Smooth muscle cell of bladder (primary cell): ENCODE measurements at places on chromosomes 12 and 14. TPM values are rescaled to one million over a fixed set of nuclear protein-coding genes. Genes with fewer than 3 reads are reported as not detected.

Gene LYZ
- total RNA-seq: 0.09 TPM in 1 of 2 replicates, not detected in the other

Gene SERPINA3
- total RNA-seq: 8.0 and 10.5 TPM in 2 replicates

Gene RND1
- 0.14 and 0.55 TPM in 2 replicates for total RNA-seq

Gene HNRNPC
- total RNA-seq: 562 and 738 TPM in 2 replicates

Gene VDR
- total RNA-seq: 7.8 and 8.1 TPM in 2 replicates

Gene GLIPR1L2
- 0.55 and 0.71 TPM in 2 replicates for total RNA-seq

Gene DHH
- total RNA-seq: under 0.01 and 0.09 TPM in 2 replicates

Gene RIPK3
- total RNA-seq: 2.5 and 2.8 TPM in 2 replicates

Gene HCAR1
- total RNA-seq: under 0.01 and 0.09 TPM in 2 replicates

Gene ACSS3
- total RNA-seq: 14.5 and 22.3 TPM in 2 replicates

Gene RDH16
- 0.09 and 0.14 TPM in 2 replicates for total RNA-seq

Gene RD3L
- not detected in 2 replicates for total RNA-seq

Gene CCDC198
- not detected in 2 replicates for total RNA-seq

Gene EIF2S3B
- total RNA-seq: 0.92 and 16.2 TPM in 2 replicates
